ENCODE measurements at places on chromosomes 12 and 14.

GRCh38 chr14:76518366-76518765, 142.4 kb downstream of the ESRRB start:
- DNase-seq, result no peak

DNA sequence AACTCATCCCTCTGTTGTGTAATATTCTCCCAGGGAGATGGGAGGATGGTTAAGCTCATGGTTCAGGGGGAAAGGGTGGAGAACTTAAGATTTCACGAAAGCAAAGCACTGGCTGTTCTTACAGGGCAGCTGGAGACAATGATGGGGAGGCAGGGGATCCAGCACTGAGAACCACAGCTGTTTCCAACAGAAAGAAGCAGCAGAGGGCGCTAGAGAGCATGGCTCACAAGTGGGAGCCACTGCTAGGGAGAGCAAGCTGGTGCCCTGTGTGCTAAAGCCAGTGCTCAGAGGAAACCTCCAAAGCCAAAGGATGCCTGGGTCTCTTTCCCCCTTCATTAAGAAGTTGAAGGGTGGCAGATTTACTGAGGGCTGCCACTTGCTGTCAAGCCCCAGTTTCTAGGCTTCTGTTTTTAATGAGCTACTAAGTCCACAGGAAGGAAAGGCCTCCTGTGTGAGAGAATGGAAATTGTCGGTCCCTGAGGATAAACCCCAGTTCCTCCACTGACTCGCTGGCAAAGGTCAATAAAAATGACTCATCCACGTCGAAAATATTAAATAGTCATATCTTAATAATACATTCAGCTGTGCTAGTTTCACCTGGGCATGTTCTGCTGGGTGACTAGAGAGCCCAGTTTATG, 199.7 kb downstream of the ANO2 start:
- DNase-seq, result peak; percentile 45

- peak; percentile 99 for DNase-seq
These were observed 15.8 kb upstream of the DTX1 start for GRCh38 chr12:113040722-113041171.

DNA sequence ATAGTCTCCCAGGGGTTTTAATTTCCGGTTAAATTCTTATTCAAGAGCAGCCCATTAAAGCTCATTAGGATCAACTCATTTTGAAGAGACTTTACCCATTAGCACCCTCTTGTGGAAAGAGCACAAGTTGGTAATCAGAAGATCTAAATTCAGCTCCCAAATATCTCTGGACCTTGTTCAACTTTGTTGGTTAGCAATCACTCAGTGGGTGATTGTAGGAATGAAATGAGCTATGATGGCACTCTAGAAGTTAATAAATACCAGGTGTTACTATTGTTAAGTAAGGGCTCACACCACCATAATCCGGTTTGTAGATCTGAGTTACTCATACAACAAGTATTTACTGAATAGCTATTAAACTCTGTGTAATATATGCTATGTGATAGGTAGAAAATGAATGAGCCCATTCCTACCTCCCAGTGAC, 42.9 kb downstream of the TRIP11 start:
- peak; percentile 78 for DNase-seq

- no peak for DNase-seq
These were observed 210.4 kb upstream of the C14orf180 start for GRCh38 chr14:104369208-104369607.

GRCh38 chr12:108640802-108641445, 7.2 kb upstream of the SELPLG start:
- peak; percentile 59 for DNase-seq

DNA sequence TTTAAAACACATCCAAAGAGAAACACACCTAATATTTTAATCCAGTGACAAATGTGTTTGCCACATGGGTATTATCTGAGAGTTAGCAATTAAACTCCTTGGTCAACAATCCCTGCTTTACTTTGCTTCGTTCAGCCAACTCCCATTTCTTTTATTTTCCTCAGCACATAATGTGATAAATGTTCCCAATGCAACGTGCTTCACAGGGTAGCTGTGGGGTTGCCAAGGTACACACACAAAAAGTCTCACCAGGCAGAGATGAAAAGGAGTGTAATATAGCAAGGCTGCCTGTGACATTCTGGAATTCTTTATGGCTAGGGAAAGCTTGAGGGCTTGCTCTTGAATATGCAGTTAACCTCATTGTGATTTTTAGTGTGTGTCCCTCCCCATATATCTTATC, 208.0 kb upstream of the DIO2 start:
- DNase-seq, result no peak

- DNase-seq, result no peak
These were observed 286.8 kb downstream of the DIO2 start for GRCh38 chr14:79924551-79924950.

DNA sequence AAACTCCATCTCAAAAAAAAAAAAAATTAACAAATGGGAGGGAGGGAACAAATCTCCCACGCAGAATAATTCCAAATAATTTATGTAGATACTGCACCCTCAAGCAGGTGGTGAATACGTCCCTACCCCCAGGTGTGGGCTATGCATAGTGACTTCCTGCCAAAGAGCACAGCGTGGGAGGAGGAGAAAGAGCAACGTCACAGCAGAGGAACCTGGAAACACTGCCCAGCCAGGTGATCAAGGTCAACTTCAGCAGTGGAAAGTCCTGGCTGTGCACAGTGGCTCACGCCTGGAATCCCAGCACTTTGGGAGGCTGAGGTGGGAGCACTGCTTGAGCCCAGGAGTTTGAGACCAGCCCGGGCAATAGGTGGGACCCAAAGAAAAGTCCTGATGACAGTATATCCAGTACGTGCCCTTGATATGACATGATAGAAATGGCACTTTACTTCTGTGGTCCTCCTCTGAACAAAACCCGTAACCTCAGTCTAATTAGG, 9.5 kb downstream of the CINP start:
- DNase-seq, result no peak

- no peak for DNase-seq
These were observed 138.4 kb upstream of the NPAS3 start for GRCh38 chr14:32800320-32800719.

DNA sequence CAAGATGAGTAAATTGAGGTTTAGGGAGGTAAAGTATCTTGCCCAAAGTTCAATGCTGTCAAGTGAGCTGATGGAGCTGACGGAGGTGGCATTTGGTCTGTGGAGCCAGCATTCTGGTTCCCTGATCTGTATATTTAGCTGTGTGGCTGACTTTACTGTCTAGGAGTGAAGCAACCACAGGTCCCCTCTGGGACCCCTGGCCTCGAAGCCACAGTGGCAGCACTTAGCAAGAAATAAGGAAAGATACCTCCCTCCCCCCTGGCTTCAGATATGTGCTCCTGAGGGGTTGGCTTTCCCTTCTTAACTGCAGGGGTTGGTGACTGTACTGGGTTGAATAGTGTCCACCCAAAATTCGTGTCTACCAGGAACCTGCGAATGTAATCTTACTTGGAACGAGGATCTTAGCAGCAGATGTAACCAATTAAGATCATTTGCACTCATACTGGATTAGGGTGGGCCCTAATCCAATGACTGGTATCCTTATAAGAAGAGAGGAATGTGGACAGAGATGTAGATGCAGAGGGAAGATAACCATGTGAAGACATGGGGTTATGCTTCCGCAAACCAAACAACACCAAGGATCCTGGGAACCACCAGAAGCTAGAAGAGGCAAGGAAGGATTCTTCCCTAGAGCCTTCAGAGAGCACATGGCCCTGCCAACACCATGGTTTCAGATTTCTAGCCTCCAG, 2.0 kb upstream of the ACVR1B start:
- no peak for DNase-seq

DNA sequence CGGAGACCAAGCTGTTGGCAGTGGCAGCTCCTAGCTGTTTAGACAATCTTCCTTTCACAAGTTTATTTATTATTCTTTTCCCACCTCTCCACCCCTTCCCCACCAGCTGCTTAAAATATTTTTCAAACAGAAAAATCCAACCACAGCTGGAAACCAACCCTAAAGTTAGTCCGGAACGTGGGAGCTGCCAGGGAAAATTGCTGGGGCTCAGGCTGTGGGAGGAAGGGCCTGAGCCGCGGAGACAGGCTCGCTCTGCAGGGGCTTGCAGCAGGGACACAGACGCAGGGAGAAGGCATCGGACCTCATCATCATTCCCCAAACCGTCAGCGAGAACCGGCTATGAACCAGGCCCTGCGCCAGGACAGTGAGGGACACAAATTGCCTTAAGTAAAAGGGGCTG, 16.1 kb upstream of the TMEM106C start:
- DNase-seq, result peak; percentile 16

GRCh38 chr12:69324797-69325466, 23.2 kb upstream of the LYZ start:
- DNase-seq, result no peak

DNA sequence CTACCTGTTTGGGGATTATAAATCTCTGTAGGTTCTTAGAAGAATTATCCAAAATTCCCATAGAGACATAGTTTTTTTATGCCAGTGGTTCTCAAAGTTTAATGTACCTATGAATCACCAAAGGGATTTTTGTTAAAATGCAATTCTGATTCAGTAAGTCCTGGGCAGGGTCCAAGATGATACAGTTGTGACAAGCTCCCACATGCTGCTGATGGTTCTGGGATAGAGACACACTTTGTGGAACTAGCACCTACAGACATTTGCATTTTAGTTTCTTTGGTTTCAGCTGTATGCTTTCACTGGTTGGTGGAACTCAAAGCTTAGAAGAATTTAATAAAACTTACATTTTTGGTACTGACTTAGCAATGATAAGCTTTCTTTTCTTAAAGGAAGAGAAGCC, 80.4 kb downstream of the PTCSC3 start:
- no peak for DNase-seq

DNA sequence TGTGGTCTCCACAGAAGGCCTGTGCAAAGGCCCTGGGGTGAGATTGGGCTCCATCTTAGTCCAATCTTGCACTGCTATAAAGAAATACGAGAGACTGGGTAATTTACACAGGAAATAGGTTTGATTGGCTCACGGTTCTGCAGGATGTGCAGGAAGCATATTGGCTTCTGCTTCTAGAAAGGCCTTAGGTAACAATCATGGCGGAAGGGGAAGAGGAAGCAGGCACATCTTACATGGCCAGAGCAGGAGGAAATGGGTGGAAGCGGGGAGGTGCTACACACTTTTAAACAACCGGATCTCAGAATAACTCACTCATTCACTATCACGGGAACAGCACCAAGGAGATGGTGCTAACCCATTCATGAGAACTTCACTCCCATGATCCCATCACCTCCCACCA, 55.4 kb downstream of the FAR2 start:
- DNase-seq, result no peak

DNA sequence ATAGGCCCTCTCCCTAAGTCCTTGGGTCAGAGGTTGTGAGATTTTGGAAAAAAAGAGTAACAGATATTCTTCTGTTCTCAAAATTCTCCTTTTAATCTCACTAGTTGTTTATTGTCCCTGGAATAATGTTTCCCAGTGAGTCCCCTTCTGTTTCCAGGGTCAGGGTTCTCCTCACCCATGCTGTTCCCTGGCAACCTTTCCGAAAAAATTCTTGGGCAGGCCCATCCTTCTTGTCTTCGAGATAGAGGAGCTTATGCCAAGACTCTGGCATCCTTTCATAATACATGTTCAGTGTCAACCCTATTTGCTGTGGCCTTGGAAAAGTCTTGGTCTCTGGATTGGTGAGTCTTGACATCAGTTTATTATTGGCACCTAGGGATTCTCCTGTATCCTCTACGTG, 212.4 kb upstream of the FAR2 start:
- DNase-seq, result no peak

- no peak for DNase-seq
These were observed 1.7 kb upstream of the KIF26A start for GRCh38 chr14:104136472-104137296.

- no peak for DNase-seq
These were observed 226.4 kb downstream of the GLT1D1 start for GRCh38 chr12:129079719-129080118.

DNA sequence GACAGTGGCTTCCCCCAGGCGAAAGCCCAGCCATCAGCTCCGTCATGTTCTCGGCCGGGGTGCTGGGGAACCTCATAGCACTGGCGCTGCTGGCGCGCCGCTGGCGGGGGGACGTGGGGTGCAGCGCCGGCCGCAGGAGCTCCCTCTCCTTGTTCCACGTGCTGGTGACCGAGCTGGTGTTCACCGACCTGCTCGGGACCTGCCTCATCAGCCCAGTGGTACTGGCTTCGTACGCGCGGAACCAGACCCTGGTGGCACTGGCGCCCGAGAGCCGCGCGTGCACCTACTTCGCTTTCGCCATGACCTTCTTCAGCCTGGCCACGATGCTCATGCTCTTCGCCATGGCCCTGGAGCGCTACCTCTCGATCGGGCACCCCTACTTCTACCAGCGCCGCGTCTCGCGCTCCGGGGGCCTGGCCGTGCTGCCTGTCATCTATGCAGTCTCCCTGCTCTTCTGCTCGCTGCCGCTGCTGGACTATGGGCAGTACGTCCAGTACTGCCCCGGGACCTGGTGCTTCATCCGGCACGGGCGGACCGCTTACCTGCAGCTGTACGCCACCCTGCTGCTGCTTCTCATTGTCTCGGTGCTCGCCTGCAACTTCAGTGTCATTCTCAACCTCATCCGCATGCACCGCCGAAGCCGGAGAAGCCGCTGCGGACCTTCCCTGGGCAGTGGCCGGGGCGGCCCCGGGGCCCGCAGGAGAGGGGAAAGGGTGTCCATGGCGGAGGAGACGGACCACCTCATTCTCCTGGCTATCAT, 663 bp downstream of the PTGER2 start:
- no peak for DNase-seq

DNA sequence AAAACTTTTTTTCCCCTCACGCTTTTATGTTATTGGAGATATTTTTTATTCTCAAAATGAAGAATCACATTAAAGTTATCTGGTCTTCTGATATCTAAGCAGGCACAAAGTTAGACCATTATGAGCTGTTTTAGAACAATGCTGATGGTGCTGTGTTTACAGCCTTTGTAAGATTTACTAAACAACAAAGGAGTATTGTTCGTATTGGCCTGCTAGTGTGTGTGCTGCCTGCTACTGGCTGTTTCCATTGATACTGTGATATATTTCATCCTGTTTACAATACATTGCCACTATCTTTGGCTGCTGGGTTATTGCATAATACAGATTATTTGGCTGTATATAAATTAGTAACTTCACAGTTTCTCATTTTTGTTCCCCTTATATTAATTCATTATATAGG, 220.8 kb downstream of the ITPR2 start:
- peak; percentile 13 for DNase-seq

GRCh38 chr12:52585946-52586345, 12.3 kb upstream of the KRT74 start:
- DNase-seq, result no peak

- DNase-seq, result no peak
These were observed 250.5 kb downstream of the TMEM121 start for GRCh38 chr14:105776924-105777323.

GRCh38 chr12:75488553-75488952, 8.0 kb downstream of the GLIPR1 start:
- peak; percentile 66 for DNase-seq

DNA sequence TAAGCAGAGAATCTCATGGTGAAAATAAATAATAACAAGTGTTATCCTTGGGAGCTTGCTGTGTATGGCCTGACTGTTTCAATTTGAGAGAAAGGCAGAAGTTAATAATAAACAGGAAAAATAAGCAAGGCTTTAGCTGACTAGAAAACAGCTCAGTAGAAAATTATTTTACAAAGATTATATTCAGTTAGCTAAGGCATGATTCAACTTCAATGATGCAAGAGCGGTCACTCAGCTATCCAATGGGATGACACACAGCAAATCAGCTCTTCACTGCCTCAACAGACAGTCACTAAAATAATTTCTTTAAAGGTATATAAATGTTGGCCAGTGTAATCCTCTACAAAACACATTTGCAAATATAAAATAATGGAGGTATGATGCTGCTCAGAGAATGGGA, 18.6 kb downstream of the GSTZ1 start:
- DNase-seq, result peak; percentile 45
